ENCODE measurements at places on chromosomes 6 and 20.

DNA sequence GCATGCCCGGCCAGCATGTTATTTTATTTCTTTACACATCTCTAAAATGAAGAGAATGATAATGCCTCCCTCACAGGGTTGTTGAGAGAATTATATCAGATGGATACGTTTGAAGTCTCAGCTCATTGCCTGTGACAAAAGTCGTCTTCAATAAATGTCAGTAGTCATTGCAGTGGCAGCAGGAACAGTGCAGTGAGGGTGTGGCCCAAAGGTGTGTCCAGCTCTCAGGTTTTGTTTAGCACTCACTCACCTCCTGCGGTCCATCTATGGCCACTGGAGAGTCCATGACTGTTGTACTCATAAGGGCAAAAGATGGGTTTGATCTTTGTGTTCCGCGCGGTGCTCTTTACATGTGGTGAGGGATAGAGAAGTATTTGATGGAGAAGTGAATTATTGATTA is 77.2 kb upstream of the TIAM2 start:
- no peak for DNase-seq

GRCh38 chr6:5540370-5540769 is 279.1 kb downstream of the FARS2 start:
- DNase-seq: no peak

DNA sequence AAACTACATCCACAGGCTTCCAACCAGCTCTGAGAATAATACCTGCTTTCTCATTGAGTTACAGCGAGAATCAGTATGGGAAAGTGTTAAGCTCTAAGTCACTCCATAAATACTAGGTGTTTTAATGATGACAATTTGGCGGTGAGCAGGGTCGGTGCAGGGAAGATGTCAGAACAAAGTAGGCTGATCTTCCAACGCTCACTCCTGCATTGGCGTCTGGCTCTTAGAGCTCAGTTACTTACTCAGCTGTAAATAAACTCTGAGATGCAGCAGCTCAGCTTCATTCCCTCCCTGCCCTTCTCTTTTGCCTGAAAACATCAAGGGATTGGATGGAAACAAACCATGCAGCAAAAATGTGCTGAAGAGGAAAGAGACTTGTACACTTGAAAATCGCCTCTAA is 102.5 kb upstream of the SPACA1 start:
- no peak for DNase-seq

GRCh38 chr6:149127212-149127611 is 190.3 kb upstream of the TAB2 start:
- DNase-seq: no peak

DNA sequence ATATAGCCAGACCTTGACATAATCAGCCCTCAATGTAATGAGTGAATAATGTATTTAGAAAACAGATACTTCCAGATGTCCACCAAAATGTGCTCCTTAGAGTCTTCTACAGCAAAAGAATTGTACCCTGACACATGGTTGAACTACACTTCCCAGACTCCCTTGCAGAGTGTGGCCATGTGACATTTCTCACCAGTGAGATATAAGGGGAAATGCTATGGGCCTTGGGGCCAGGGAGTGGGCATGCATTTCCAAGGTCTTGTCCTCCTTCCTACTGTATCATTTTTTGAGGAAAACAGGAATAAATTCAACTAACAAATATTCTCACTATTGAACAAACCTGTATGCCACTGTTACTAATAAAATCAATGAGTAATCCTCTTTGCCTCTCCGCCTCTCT is 211.4 kb upstream of the SMLR1 start:
- DNase-seq: no peak

DNA sequence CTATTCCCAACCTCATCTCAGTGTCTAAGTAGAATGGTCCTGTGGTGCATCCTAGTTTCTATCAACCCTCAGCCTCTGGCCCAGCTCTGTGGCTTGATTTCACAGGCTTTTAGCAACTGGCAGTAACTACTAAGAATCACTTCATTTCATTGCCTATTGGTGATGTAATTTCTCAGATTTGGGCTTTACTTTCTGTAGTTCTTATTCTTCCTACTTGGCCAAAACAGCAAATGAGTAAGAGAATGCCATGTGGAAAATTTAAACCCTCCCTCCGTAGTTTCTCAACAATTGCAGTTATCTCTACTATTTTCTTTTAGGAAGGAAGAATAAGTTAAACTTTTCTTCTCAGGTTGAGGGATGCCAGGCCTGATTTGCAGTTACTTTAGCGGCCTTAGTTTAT is 387.3 kb downstream of the CDKAL1 start:
- no peak for DNase-seq

DNA sequence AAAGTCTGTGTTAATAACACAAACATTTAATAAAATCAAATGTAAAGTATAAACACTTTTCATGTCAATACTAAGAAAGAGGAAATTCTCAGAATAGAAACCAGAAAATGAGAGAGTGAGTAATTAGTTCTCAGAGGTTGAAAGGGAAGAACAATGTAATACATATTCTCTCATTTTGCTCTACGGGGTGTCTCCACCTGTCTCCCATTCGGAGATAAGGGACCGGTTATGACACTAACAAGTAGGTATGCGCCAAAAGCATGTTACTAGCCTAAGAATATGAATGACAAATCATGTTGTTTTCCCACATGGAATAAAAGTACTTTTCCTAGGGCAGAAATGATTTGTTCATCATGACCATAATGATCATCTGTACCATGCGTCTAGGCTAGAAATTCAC is 35.6 kb upstream of the PRELID3B start:
- DNase-seq: no peak

DNA sequence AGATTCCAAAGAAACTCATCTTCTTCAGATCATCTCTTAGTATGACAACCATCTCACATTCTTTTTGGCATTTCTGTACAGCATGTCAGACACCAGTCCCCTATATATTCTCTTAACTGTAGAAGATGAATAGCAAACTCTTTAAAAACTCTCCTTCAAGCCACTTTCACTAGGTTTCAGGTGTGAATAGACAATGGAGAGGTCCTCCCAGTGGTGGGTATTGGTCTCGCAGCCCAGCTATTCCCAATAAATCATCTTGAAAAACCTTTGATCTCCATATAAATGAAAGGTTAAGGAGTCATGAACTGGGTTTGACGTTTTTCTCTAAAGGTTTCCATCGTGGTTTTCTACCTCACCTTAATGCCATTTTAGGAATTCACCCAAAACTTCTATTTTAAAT is 180.0 kb downstream of the GJA1 start:
- no peak for DNase-seq

DNA sequence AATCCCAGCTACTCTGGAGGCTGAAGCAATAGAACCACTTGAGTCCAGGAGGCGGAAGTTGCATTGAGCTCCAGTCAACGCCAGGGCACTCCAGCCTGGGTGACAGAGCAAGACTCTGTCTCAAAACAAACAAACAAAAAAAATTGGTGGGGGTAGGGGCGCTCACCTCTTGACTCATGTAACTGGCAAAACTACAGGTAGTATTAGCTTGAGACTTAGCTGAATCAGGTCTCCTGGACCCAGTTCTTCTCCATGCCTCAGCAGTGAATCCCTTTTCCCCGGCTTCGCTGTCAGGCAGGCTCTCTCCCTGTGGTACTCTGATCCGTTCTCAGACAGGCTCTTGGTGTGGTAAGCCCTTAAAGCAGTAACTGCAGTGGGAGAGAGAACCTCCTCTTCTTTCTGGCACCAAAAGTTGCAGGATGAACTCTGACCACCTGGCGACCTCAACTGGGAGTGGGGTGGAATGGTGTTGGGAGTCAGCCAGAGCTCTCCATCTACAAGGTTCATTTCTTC is 12.9 kb downstream of the SLC9A8 start:
- DNase-seq: no peak

- DNase-seq: no peak
Observed at GRCh38 chr6:149646599-149646998, 1.9 kb downstream of the KATNA1 start.

DNA sequence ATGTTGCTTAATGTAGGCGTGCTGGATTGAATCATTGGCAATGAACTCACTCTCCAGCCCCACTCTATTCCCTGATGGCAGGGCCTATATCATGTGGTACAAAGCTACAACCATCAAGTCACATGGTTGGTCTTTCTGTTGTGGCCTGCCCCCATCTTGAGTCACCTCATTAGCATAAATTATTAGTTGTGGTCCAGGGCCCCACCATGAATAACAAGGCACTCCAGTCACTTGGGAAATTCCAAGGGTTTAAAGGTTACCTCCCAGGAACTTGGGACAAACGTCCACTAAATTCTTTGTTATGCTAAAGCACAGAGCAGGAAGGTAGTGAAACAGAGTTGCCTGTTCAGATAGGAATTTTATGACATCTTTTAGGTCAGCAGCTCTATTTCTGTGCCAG is 193.7 kb downstream of the SLC35F1 start:
- peak; percentile 58 for DNase-seq

- no peak for DNase-seq
Observed at GRCh38 chr6:35382015-35382414, 39.7 kb downstream of the PPARD start.

DNA sequence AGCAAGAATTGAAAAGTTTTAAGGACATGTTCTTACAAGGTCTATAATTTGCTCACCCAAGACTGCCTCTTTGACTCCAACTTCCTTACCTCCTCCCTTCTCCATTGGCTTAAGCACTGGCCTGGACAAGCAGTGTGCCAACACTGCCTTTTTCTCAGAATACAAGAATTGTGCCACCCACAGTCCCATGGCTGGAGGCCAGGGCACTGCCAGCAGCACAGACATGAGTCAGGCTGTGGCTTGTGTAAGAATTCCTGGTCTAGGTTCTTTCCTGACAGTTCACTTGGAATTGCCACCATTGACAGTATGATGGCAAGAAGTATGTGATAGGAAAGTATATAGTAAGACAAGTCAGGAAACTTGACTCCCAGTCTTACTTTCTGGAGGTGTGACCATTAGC is 202.7 kb upstream of the MARCKS start:
- DNase-seq: peak; percentile 71

DNA sequence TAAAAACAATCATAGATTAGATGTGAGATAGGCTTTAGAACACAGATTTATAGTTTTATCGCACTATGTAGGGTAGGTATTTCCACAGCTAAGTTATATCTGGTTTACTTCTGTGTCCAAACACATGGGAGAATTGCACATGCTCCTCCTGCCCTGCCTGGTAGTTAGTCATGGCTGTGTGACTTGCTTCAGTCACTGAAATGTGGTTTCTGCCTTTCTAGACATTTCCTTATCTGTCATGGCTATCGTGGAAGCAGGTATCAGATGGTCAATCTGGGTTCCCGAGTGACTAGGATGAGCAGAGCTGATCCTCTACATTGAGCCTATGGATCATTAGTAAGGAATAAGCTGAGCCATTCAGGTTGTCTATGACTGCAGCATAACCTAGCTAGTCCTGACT is 117.8 kb upstream of the GMDS start:
- DNase-seq: no peak

GRCh38 chr6:9532621-9533557 is 882.0 kb downstream of the TFAP2A start:
- no peak for DNase-seq

- no peak for DNase-seq
Observed at GRCh38 chr6:89120371-89120770, 2.5 kb upstream of the SRSF12 start.

GRCh38 chr6:83403191-83403590 is 27.7 kb downstream of the ME1 start:
- DNase-seq: no peak

GRCh38 chr6:21588481-21589351 is 4.8 kb upstream of the SOX4 start:
- peak; percentile 81 for DNase-seq

DNA sequence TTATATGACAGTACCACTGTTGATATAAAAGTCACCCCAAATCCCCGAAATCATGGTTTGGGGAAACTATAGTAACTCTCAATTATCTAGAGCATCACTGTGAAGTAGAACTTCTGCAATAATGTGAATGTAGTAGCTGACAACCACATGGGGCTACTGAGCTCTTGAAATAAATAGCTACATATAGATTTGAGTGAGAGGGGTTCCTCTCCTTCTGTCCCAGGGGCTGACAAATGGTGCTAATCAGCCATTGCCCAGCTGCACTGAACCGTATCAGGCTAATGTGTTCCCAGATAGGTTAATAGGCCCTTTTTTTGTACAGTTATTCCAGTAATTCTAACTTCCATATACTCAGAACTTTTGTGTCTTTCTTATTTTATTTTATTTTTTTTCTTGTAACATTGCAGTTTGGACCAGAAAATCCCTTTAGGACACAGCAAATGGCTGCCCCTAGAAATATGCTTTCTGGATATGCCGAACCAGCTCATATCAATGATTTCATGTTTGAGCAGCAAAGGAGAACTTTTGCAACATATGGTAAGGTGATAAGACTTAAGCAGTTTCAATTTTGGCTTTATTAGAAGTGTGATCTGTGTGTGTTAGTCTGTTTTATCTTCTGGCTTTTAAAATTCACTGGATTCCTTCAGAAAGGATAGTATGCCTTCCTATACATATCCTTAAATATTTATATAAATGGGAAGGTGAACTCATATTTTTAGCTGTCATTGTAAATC is 21.1 kb downstream of the CDC40 start:
- no peak for DNase-seq

DNA sequence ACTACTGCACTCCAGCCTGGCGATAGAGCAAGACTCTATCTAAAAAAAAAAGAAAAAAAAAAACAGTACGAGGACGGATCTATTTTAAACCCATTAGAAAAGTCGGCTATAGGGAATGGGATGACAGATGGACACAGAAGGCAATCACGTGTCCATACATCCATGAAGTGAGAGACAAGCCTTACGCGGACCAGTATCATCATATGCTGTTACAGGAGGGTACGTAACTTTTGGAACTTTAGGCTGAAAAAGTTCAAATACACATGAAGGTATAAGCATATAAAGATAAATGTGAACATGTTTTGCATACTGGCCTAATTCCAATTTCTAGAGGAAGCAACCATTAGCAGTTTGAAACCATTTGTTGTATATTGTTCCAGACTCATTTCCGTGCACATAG is 109.8 kb upstream of the EXOC2 start:
- DNase-seq: no peak

- DNase-seq: no peak
Observed at GRCh38 chr6:160265869-160266476, 7.4 kb upstream of the SLC22A2 start.

DNA sequence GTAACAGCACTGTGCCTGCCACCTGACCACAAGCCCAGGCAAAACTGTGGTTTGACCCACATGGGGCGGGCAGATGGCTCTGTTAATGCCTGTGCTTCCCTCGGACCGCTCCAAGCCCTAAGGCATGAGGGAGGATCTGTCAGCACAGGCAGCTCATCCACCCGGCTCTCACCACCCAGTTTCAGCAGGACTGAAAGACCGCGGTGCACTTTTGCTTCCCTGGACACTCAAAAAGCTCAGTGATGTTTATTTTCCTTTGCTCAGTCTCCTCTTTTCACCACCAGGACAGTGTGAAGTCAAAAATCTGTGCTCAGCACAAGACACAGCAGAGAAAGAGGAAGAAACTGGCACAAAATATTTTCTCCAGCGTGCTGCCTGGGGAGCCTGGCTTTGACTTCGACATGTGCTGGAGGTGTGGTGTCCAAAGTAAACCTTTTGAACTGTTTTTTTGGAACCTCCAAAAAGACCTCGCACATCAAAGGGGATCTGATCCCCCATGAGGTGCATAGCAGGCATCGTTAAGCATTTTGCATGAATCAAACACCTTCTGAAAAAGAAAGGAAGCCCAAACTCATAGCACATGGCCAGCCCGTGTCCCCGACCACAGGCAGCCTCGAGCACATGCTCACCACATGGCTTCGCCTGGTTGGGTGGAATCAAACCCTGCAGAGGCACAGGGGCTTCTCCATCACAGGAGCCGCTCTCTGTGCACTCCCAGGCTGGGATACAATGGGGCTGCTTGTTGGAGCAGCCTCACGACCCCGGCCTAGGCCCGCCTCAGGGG is 441.7 kb upstream of the JARID2 start:
- no peak for DNase-seq
